Suppressor macrophage (primary cell): ENCODE measurements at places on chromosomes 6 and 20.
A peak's percentile ranks its signal among the peaks of the same experiment; 100 is the strongest.

- DNase-seq = no peak
Measured at GRCh38 chr20:17971300-17972013, 2.6 kb downstream of the MGME1 start.

GRCh38 chr6:13762611-13763441, 51.2 kb upstream of the RANBP9 start:
- peak; percentile 48 for DNase-seq

DNA sequence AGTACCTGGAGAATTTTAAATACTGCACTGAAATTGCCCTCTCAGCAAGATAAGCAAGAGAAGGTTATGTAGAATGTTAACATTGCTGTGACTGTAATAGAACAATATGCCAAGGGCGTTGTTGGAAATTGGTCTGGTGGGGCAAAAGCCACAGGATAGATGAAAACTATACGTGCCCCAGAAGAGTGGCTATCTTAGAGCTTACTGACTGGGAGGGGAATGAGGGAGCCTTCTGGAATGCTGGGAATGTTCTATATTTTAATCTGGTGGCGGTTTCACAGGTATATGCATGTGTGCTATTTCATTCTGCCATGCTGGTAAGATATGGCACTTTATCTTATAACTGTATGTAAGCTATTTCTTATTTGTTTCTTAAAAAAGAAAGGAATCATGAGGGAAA, 35.2 kb upstream of the YWHAB start:
- DNase-seq = no peak

DNA sequence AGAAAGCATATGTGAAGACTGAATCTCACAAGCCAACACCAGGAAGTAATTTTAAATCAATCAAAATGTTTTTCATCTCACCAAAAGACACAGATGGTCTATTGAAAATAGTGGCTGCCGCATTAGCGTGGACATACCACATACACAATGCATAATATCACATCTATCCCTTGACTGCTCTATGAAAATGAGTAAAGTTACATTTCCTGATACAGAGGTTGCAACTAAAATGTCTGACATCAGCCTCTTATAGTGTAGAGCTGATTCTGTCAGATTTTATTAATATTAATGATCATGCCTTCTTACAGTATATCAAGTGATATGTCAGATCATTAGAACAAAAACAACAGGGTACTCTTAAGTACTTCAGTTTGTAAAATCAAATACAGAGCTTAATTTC, 339.8 kb upstream of the EPHA7 start:
- no peak for DNase-seq

DNA sequence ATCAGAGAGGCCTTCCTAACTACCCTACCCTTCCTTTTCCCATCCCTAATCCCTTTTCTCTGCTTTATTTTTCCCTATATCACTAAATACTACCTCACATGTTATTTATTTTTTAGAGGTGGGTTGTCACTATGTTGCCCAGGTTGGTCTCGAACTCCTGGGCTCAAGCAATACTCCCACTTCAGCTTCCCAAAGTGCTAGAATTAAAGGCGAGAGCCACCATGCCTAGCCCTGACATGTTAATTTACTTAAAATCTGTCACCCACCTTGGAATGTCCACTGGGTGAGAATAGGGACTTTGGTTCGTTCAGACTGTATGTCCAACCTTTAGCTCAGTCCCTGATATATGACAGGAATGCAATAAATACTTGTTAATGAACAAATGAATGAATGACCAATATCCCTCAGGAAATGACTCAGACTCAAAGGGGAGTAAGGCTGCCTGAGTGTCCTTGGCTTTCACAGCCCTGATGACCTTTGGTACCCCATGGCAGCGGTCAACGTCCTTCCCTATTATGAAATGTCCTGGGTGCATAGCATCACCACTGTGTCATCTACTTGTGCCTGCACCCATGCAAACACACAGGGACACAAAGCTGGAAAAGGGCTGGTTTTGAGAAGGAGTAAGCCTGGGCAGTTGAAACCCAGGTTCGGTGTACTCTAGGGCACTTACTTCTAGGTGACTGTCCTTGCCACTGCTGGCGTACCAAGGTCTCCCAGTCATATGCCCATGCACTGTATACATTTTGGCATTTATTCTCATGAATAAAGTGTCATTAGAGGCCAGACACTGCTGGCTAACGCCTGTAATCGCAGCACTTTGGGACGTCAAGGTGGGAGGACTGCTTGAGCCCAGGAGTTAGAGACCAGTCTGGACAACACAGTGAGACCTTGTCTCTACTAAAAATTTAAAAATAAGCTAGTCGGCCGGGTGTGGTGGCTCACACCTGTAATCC, 26.5 kb downstream of the BCL2L1 start:
- peak; percentile 89 for DNase-seq

DNA sequence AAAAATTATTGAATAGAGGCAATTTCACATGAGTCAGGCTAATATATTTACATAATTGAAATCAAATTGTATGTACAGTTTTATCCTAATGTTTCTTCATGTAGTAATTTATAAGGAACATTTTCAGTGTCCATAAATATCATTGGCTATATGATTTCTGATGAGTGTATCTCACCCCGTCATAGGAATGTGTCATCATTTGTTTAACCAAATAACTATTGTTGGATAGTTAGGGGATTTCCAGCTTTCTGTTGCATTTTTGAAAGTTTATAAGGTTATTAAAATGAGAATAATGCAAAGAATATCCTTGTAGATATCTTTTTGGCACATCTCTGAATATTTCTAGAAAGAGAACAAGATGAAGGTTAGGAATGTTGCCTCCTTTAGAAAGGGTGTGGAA, 39.0 kb downstream of the SYTL3 start:
- DNase-seq = no peak

- no peak for DNase-seq
Measured at GRCh38 chr6:130505808-130506598, 140.2 kb downstream of the TMEM200A start.

GRCh38 chr6:7556394-7557106, 15.1 kb downstream of the DSP start:
- no peak for DNase-seq

DNA sequence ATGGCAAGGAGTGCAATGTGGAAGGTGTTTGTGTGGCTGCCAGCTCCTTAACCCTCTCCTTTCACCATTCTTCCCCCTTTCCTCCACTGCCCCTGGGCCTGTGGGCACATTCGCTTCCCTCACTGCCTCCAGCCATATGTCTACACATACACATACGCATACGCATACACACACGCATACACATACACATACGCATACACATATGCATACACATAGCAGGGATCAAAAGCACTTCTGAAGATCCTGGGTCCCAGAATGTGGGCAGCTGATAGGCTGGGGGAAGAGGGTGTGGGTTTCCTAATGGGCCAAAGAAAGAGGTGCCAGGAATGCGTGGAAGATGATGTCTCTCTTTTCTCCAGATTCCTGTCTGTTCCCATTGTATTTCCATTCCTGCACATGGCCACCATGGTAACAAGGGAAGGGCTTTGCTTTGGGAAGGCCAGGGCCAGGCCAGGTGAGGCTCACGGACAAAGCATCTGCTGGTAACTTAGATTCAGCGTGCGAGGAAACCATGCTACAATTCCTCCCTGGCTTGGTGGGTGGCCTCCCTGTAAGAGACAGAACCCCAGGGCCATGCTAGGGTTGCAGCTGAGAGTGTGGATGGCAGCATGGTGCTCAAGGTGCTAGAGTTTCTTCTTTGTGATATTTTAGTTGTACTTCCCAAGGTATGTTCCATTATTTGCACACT, 44.8 kb upstream of the GTSF1L start:
- DNase-seq = no peak

DNA sequence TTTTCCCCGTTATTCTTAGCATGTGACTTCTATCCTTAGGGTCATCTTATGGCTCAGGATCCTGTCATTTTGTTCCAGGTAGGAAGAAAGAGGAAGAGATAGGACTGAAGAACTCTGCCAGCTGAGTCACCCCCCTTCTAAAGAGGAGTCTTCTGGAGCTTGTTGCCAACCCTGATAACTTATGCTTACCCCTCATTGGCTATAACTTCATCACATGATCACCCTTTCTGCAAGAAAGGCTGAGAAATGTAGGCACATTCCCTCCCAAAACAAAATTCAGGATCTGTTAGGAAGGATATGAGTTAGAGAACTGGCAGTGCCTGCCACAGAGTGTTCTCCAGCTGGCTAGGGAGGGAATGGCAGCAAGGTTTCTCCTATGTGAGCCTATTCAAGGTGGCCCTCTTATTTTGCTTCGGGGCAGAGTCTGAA, 35.6 kb downstream of the ARFGEF2 start:
- no peak for DNase-seq

- peak; percentile 81 for DNase-seq
Measured at GRCh38 chr6:35487658-35488516, 9.0 kb downstream of the TEAD3 start.

- no peak for DNase-seq
Measured at GRCh38 chr20:1427457-1428054, 34.7 kb upstream of the FKBP1A start.

- peak; percentile 62 for DNase-seq
Measured at GRCh38 chr6:33123732-33124524, 48.1 kb downstream of the HLA-DPB1 start.

- peak; percentile 67 for DNase-seq
Measured at GRCh38 chr20:33689973-33690372, 3.8 kb upstream of the E2F1 start.

DNA sequence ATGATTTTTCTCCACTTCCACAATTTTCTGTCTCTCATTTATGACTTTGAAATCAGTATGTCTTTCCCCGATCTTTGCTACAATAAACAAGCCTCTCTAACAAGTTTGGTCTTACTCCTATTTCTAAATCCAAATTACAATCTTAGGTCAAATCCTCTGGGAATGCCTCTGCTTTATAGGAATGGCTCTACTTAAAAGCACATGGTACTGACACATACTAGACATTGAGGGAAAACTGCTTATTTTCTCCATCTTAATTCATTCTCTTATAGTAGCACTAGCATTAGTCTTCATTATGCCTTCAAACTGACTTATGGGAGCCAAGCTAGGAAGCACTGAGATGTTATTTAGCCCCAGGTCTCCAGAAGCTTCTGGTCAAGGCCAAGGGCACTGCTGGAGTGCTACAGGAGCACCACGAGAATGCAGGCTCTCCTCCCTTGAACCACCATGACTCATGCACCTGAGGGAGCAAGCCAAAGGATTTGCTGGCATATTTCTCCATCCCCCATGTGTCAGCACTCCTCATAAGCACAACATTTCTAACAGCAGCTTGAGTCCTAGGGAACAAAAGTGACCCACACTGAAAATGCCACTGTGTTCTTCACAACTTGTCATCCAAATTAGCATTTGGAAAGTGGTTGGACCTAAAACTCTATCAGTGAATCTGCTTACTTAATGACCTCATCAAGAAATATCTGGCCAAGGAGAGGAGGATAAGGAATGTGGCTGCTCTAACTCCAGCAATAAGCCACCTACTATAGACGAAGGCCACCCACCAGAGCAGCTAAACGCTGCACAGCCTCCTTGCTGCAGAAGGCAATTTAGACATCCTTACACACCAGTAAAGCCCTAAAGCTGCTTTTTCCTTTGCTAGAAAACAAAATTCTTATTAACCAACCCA, 156.8 kb upstream of the KCNQ5 start:
- no peak for DNase-seq

DNA sequence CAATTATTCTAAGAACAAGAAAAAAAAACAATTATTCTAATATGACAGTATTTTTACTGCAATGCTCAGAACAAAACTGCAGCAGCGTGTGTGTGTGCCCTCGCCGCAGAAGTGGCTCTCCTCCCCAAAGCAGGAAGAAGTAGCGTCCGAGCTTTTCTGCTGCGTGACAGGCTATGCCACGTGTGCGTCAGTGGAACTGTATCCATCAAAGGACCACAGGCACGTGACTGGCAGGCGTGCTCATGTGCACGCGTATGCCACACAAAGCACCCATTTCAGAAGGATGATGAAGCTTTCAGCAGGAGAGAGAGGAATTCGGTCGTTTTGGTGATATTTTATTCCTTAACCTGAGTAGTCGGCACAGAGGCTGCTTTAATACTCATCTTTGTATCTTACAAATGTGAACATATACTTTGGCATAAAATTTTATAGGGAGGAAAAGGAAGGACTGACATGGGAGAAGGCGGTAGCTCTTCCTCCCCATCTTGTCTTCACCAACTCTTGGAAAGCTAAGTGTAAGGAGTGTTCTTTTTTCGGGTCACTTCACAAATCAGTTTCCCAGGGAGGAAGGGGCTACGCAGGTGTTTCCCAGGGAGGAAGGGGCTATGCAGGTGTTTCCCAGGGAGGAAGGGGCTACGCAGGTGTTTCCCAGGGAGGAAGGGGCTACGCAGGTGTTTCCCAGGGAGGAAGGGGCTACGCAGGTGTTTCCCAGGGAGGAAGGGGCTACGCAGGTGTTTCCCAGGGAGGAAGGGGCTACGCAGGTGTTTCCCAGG, 3.4 kb downstream of the TCFL5 start:
- no peak for DNase-seq

DNA sequence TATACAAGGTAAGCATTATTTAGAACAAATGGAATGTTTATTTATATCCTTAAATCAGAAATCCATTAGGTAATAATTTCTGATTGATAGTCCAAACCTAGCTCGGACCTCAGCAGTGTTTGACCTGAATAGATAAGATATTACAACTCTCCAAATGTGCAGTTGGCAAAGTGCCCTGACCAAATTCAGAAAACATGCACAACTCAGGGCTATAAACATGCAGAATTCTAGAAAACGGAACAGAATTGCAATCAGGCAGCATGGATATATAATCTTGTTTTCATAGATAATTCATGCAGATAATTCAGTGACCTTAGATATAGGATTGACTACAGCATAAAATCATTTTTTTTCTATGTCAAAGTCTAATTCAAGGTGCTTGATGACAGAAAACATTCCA, 626.6 kb upstream of the CITED2 start:
- no peak for DNase-seq

DNA sequence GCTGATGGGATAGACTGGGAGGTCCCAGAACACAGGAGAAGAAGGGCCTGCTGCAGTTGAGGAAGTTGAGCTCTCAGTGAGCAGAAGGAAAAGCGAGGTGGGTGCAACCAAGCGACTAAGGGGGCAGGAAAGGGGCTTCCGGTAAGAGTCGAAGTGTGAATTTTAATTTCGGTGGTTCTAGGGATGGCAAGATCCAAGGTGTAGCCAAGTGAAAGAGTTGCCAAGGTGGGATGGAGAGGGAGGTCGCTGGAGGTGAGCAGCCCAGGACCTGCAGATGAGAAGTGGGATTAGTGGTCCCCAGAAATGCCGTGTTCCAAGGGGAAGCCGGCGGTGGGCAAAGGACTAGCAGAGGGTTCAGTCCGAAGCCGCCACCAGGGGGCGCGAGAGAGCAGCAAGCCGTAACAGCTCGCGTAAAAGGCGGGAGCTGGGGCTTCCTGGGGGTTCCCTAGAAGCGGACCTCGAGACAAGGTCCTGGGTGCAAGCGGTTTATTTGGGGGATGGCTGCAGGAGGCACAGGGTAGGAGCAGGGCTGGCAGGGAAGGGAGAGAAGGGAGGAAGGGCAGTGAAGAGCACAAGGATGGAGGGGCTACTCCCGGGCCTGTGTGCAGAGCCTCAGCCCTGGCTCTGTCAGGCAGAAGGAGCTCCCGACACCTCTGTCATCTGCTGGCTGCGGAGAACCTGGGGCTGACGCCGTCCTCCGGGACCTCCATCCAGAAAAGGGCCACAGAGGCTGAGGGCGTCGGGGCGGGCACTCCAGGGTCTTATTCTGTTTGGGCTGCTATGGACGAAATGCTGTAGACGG, 103.6 kb downstream of the PAX1 start:
- DNase-seq = peak; percentile 56
